Sigmoid colon (tissue), 7 donors: ENCODE measurements at places on chromosomes 11 and 22. TPM values are rescaled to one million over a fixed set of nuclear protein-coding genes. Genes with fewer than 3 reads are reported as not detected.

FLRT1 gene
- polyA plus RNA-seq, result not detected

KCNJ11 gene
- polyA plus RNA-seq, result 0.92 TPM

INS gene
- not detected for polyA plus RNA-seq

GUCY1A2 gene
- polyA plus RNA-seq, result 0.35 TPM

CBLIF gene
- 0.28 TPM for polyA plus RNA-seq

MIF gene
- polyA plus RNA-seq, result 333 TPM

TRAPPC4 gene
- polyA plus RNA-seq, result 90.9 TPM

MS4A14 gene
- polyA plus RNA-seq, result not detected

MMP13 gene
- 0.19 TPM for polyA plus RNA-seq

GPR83 gene
- polyA plus RNA-seq, result not detected

GRCh38 chr11:11748706-11749365 lies 92.9 kb upstream of the USP47 start:
- H3K27me3 ChIP-seq, result no peaks in the 10 kb centered on the region
- no peak overlapping the region for H3K4me3 ChIP-seq
- H3K36me3 ChIP-seq, result no peaks in the 10 kb centered on the region

DNA sequence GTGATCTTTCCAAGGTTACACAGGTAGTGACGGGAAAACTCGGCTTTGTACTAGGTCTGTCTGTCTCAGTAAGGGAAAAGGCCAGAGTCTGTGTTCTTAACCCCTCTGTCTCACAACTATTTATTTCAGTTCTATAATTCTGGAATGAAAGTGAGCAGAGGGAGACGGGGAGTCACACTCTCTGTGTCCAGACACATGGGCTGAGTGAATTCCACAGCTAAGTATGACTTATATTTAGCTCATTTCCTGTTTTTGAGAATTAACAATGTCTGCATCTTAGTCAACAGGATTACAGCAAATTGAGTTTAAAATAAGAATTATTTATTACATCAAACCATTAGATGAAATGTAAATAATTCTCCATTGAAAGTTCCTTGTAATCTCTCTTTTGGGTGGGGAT lies 62.5 kb upstream of the OR4B1 start:
- H3K27ac ChIP-seq, result no peak overlapping the region
- H3K4me3 ChIP-seq, result no peak overlapping the region

DNA sequence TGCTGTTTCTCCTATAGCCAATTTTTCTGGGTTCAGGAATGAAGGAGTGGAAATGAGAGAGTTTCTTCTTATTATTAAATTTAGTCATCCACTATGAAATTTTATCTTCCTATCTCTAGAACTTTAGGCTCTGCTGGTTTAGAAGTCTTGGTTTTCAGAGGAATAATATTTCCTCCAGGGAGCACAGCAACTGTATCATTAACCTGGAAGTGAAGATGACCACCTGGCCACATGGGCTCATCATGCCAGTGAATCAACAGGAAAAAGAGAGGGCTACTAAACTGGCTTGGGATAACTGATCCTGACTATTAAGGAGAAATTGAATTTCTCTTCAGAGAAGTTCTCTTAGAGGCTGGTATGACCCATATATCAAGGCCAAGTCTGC lies 44.4 kb downstream of the ADM start:
- no peak for DNase-seq
- H3K4me1 ChIP-seq, result no peaks in the 10 kb centered on the region
- H3K27ac ChIP-seq, result peak overlapping the region; percentile 32
- no peaks in the 10 kb centered on the region for H3K36me3 ChIP-seq
- no peaks in the 10 kb centered on the region for H3K27me3 ChIP-seq
- no peak overlapping the region for H3K4me3 ChIP-seq

DNA sequence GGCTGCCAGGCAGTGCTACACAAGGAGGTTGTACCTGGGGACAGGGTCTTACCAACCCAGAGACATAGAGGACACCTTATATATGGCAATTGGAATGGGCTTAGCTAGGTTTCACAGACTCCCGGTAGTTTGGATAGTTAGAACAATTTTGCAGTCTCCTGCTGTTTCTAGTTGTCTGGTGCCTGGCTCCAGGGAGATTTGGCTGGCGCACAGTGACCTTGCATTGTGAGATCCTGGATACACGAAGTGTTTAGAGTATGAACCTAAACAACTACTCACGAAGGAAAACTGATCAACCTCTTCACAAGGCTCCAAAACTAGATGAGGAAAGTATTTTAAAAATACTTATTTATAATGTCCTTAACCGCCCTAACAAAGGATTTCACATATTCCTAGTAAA lies 614.7 kb downstream of the FAM181B start:
- no peaks in the 10 kb centered on the region for H3K27me3 ChIP-seq
- DNase-seq, result no peak
- no peaks in the 10 kb centered on the region for H3K36me3 ChIP-seq
- no peaks in the 10 kb centered on the region for H3K4me1 ChIP-seq
- no peak overlapping the region for H3K27ac ChIP-seq

- H3K36me3 ChIP-seq, result no peaks in the 10 kb centered on the region
- peaks cover 13% of the 10 kb centered on the region for H3K27me3 ChIP-seq
- DNase-seq, result no peak
- peaks cover 8% of the 10 kb centered on the region for H3K4me1 ChIP-seq
These were observed 689 bp downstream of the VSIG2 start for GRCh38 chr11:124751391-124751740.

DNA sequence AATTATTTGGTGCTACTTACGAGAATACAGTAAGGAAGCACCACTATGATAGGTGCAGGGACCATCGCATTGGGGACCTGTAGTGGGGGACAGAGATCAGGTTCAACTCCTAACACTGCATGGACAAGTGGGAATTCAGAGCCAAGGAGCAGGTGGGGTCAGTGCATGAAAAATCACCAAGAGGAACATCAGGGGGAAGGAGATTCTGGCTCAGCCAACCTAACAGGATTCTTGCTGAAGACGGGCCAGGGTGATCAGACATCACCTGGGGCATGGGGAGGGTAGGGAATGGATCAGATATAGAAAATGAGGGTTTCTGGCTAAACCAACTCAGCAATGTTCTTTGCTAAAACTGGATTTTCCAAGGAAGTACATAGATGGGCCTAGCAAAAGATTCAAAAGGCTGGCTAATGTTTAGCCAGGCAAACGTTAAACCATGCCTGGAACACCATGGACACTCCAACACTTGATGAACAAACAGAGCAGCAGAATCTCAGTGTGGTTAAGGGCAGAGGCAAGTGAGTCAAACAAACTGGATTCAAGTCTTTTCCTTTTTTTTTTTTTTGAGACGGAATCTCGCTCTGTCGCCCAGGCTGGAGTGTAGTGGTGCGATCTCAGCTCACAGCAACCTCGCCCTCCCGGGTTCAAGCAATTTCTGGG lies 70.0 kb downstream of the MICAL3 start:
- H3K4me3 ChIP-seq, result no peak overlapping the region
- H3K4me1 ChIP-seq, result peaks cover 53% of the 10 kb centered on the region
- no peaks in the 10 kb centered on the region for H3K36me3 ChIP-seq
- no peak overlapping the region for H3K27ac ChIP-seq

DNA sequence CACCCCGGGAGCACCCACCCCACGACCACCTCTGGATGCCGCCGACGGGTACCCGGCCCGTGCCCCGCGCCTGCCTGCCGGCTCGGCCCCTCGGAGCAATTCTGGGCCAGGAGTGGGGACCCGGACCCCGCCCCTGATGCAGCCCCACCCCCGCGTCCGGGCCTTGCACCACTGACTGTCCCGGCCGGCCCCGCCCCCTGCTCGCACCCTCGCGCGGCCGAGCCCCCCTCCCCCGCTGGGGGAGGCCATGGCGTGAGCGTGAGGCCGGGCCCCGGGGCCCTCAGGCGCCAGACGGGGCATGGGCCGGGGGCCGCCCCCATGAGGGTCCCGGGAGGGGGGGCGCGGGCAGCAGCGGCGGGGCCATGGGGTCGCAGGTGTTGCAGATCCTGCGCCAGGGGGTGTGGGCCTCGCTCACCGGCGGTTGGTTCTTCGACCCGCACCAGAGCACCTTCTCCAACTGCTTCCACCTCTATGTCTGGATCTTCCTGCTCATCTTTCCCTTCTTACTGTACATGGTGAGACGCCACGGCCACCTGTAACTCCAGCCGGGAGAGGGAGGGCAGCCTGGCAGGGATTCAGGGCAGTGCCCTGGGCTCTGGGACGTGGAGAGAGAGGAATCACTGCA lies 486 bp downstream of the PCNX3 start:
- H3K4me3 ChIP-seq, result peak overlapping the region; percentile 74
- DNase-seq, result no peak
- H3K4me1 ChIP-seq, result no peaks in the 10 kb centered on the region
- no peaks in the 10 kb centered on the region for H3K27me3 ChIP-seq
- H3K36me3 ChIP-seq, result peaks cover 44% of the 10 kb centered on the region

- DNase-seq, result peak; percentile 87
- no peaks in the 10 kb centered on the region for H3K27me3 ChIP-seq
- H3K36me3 ChIP-seq, result no peaks in the 10 kb centered on the region
- peak overlapping the region; percentile 62 for H3K4me3 ChIP-seq
These were observed 690 bp downstream of the CSNK1E start for GRCh38 chr22:38316364-38317121.

DNA sequence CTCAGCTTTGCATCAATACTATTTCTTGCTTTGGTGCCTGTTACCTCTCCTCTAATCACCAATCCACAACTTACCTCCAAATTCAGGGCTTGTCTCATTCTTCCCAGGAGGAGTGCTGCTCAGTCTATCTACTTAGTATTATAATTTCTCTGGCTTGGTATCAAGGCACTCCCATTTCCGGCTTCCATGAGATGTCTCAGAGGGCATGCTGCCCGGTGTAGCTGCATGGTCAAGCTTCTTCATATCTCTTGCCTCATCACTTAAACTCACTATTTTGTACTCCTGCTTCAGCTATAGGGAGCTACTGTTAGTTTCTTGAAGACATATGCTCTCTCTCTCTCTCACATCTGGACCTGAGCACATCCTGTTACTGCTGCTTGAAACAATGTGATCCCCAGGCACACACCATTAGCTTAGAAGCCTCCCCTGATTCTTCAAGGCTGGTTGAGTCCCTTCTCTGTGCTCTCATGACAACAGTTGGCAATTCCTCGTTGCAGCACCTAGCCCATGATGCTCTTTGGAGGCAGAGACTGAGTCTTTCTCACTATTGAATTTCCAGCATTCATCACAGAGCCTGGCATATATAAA lies 182.8 kb upstream of the SYN3 start:
- H3K27me3 ChIP-seq, result no peaks in the 10 kb centered on the region
- no peaks in the 10 kb centered on the region for H3K4me1 ChIP-seq
- H3K36me3 ChIP-seq, result no peaks in the 10 kb centered on the region
- no peak for DNase-seq

GRCh38 chr22:26055693-26056092 lies 113.6 kb upstream of the SEZ6L start:
- no peaks in the 10 kb centered on the region for H3K4me1 ChIP-seq
- DNase-seq, result no peak
- no peaks in the 10 kb centered on the region for H3K36me3 ChIP-seq
- H3K27me3 ChIP-seq, result peaks cover 12% of the 10 kb centered on the region
- no peak overlapping the region for H3K4me3 ChIP-seq
